Kidney (tissue), 22 donors: ENCODE measurements at places on chromosomes 6 and 20. TPM values are rescaled to one million over a fixed set of nuclear protein-coding genes. Genes with fewer than 3 reads are reported as not detected.

Gene SLC4A11
- 7.6 TPM for total RNA-seq

Gene SLC2A10
- total RNA-seq: 7.1 TPM

Gene ID4
- 60.4 TPM for total RNA-seq

Gene MAS1
- total RNA-seq: not detected

Gene NKAPL
- 1.2 TPM for total RNA-seq

Gene FYN
- total RNA-seq: 52.4 TPM

Gene RNF217
- 18.7 TPM for total RNA-seq

Gene CTAGE9
- not detected for total RNA-seq

Gene ITCH
- 63.1 TPM for total RNA-seq

Gene NKAIN4
- total RNA-seq: 29.7 TPM

Gene HLA-DQA1
- total RNA-seq: 63.5 TPM

Gene USP49
- total RNA-seq: 3.4 TPM

Gene ADGRF4
- not detected for total RNA-seq

Gene CST2
- total RNA-seq: not detected

Gene ADGRF1
- total RNA-seq: 58.8 TPM

Gene ACTL10
- 3.0 TPM for total RNA-seq

Gene ASIP
- total RNA-seq: not detected
